Naive thymus-derived CD8-positive, alpha-beta T cell (primary cell): ENCODE measurements at places on chromosomes 7 and 10. TPM values are rescaled to one million over a fixed set of nuclear protein-coding genes. Genes with fewer than 3 reads are reported as not detected.

- DNase-seq = no peak
These were observed 45.3 kb upstream of the FAM133B start for GRCh38 chr7:92635538-92635937.

Gene ANKRD61
- not detected for total RNA-seq

Gene CDNF
- 4.9 TPM for total RNA-seq

Gene PIK3CG
- 34.4 TPM for total RNA-seq

Gene GRID1
- total RNA-seq = not detected
